ENCODE measurements at places on chromosomes 2 and 18.

GRCh38 chr18:57807336-57808117, 4.4 kb upstream of the ATP8B1 start:
- DNase-seq: no peak

DNA sequence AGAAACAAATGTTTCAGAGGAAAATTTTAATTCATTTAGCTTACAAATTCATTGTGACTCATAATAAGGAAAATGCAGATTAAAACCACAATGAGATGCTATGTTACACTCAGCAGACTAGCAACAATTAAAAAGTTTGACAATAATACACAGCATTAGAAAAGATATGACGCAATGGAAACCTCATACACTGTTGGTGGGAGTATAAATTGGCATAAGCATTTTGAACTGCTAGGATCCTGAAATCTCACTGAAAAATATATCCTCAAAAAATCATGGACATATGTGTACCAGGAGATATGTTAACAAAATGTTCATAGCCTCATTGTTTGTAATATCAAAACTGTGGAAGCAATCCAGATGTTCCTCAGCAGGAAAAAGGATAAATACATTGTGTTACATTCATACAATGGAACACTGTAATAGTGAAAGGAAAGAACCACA, 13.7 kb downstream of the CALCRL start:
- DNase-seq: no peak

DNA sequence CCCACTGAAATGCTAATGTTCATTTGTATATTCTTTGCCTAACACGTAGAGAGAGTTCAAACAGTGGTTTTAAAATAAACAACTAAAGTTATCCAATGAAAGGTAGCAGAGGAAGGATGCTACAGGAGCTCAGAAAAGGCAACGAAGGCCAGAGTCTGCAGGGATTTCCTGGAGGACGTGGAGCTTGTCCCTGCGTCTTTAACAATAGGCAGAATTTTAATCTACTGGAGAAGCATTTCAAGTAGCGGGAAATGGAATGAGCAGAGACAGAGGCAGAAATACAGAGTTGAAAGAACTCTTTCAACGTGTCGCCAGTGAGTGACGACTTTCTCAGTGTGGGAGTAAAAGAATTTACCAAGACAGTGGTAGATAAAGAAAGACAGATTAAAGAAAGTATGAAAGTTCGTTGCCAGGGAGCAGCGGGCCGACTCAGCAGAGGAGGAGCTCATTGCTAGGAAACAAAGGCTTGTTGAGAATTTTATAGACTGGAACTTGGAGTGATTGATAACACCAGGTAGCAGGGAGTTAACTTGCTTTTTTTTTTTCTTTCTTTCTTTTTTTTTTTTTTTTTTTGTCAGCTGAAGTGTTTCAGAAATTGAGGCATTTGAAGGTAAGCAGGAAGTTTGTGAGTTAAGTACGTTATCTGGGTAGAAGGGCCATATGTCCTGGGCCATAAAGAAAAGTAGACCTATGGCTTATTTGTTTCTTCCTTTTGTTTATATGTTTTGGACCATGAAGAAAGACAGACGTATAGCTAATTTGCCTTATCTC, 625 bp upstream of the NBAS start:
- peak; percentile 57 for DNase-seq

GRCh38 chr2:35585972-35586371, 769.6 kb upstream of the CRIM1 start:
- DNase-seq: no peak

- DNase-seq: no peak
Measured at GRCh38 chr2:124283096-124283495, 258.0 kb downstream of the CNTNAP5 start.

- no peak for DNase-seq
Measured at GRCh38 chr2:2826209-2826551, 495.1 kb upstream of the MYT1L start.

DNA sequence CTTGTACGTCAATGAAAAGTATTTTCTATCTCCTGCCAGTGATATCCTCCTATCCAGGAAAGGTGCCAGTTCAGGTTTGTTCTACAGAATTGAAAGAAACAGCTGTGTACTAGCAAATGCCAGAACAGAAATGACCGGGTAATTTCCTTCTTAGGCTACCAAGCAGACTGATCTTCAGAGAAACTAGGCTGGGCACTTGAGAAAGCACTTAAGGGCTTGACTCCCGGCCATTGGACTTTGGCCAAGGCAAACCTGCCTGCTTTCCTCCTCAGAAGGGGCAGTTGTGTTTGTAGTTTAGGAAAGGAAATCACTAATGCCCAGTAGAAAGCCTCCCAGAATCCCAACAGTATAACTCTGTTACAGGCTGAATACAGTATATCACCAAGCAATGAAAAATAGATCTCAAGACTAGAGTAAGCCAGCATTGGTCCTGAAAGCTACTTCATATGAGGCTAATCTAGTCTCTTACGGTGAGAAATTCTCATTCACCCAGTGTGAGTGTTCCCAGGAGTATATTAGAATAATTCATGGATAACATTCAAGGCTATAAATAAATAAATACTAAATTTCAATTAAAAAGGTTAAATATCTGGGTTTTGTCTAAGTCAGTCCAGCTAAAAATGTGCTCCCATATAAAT, 43.0 kb upstream of the COL5A2 start:
- no peak for DNase-seq

DNA sequence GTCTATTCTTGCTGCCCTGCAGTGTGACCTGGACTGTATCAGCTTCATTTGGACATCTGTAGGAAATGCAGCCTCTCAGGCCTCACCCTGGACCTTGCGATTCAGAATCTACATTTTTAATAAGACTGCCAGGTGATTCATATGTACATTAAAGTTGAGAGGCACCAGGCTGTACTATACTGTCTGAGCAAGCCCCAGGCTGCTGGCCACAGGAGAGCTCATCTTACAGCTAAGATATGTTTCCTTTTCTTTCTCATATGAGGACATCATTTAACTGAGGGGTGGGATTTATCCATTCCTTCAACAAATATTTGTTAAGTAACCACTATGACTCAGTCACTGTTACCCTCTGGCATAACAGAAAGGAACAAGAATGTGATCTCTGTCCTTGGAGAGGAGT, 78.2 kb upstream of the GCFC2 start:
- DNase-seq: no peak

DNA sequence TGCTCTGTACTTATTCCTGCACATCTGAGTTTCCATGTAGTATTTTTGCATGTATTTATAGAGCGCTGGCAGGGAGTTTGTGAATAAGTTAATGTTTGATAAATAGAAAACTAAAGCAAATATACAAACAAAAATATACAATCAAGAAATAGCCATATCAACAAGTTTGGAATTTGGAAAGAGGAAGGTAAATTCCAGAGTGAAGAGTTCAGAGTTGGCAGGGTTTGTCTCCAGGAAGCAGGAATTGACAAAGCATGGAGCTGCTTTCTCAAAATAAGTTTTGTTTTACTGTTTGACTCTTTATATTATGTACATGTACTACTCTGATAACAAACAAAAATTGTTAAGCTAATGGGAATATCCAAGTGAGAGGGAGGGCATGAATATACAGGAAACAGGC, 80.3 kb downstream of the SPOPL start:
- DNase-seq: no peak

All from DMS 273 treated with DMSO at 0.1 percent for 48 hours (cell line).